ENCODE measurements at places on chromosomes 1 and 21.

- no peak for DNase-seq
Observed at GRCh38 chr1:119329541-119330461, 38.8 kb upstream of the HAO2 start.

DNA sequence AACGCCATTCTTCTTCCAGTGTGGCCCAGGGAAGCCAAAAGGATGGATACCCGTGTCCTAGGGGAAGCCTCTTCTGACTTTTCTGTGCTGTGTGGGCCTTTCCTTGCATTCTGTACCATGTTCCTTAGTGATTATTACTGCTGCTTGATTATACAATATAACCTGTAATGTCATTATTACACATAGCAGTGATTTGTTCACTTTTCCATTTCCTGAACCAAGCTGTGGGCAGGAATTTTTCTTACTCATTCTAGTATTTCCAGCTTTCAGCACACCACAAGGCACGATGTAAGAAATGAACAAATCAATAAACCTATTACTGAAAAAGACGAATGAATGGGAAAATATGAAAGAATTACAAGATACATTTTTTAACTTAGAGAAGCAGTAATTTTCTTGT is 8.4 kb upstream of the USP33 start:
- DNase-seq: no peak

DNA sequence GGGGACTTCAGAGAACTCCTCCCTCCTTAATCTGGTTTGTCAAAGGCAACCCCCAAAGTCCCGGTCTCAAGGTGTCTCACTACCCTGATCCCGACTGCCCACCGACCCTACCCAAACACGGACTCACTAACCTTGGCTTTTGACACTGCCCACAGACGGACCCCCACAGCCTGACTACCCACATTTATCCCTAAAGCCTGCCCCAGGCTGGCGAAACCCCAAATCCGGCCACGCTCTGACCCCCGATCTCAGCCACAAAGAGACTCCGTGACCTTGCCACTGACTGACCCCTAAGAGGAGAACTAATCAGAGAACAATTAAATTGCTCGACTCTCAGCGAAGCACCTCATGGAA is 5.2 kb downstream of the ID3 start:
- DNase-seq: no peak

- peak; percentile 73 for DNase-seq
Observed at GRCh38 chr1:231603598-231604275, 22.9 kb upstream of the DISC1 start.

DNA sequence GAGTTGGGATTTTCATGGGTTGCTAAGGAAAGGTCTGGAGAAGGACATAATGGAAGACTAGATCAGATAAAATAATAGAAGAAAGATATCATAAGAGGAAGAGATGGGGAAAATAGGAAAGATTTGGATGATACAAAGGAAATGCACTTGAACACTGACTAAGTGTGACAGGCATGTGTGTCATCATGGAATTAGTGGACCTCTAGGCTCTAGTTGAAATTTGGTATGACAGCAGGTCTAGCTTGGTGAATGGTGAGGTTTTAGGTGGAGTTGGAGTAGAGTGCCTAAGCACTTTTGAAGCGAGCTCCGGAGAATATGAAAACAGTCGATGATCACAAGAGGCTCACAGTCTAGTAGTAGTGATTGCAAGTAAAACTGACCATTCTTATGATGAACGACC is 73.0 kb upstream of the PTGS2 start:
- no peak for DNase-seq

All from SW480 (cell line).